Lower lobe of right lung (tissue), 2 donors: ENCODE measurements at places on chromosomes 6 and 20.

GRCh38 chr6:155121699-155122098 lies 126.6 kb downstream of the TIAM2 start:
- no peak for DNase-seq

GRCh38 chr6:48233063-48233462 lies 122.1 kb upstream of the PTCHD4 start:
- DNase-seq: no peak

DNA sequence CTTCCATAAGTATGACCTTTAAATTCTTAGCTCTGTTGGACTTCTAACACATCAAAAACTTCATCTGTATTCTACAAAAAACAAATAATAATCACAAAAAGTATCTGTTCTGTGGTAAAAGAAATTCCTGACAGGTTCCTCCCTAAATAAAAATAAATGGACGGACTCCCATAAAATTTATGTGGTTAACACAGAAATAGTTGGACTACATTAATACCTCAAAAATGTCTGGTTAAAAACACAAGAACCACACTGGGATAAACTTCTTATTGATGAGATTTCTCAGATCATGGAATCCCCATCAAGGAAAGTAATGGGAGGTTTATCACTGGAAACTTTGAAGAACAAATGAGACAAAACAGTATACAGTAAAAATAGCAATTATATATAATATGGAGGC lies 172.4 kb downstream of the MOXD1 start:
- DNase-seq: no peak

DNA sequence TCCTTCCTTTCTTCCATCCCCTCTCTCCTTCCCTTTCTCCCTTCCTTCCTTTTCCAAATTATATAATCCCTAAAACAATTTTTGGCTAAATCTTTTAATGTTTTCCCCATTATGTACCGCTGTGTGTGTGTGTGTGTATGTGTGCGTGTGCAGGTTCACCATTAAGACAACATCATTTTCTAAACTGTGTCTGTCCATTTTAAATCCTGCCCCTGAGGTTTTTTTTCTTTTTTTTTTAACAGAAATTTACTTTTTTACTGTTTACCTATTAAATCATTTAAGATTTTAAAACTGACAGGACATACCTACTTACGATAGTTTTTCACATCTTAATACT lies 366.3 kb upstream of the EPHA7 start:
- no peak for DNase-seq

DNA sequence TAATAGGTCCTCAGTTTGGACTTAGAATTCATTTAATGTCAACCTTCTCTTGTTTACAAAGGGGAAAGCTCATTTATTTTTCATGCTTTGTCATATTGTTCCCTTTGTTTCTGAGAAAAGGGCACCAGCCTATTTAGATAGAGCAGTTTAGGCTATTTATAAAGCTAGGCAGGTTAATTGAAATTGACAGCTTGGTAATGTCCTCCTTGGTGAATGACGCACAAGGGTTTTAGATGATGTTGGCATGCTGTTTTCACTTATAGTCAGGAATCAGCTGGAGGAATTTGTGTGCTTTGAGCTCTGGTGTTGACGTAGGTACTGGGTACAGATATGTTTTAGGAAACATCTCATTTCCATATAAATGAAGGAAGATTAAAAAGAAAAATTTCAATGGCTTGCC lies 45.2 kb downstream of the BCKDHB start:
- DNase-seq: no peak

GRCh38 chr6:19759117-19759880 lies 77.9 kb upstream of the ID4 start:
- no peak for DNase-seq

- peak; percentile 69 for DNase-seq
These were observed 43.2 kb upstream of the OSTM1 start for GRCh38 chr6:108117427-108118358.

- DNase-seq: peak; percentile 72
These were observed 58.5 kb downstream of the PREX1 start for GRCh38 chr20:48769069-48769983.

DNA sequence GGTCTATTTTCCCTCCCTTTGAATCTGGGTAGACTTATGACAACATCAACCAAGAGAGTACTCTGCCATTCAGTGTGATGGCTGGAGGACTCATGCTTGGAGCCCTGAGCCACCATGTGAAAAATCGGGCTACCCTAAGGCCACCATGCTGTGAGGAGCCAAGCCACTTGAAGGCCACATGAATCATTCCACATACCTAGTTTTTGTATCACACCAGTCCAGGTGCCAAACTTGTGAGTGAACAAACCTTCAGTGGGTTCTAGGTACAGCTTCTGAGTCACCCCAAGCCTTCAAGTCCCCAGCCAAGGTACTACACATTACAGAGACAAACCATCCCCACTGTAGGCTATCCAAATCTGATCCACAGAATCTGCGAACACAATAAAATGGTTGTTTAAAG lies 37.4 kb upstream of the E2F3 start:
- DNase-seq: no peak

DNA sequence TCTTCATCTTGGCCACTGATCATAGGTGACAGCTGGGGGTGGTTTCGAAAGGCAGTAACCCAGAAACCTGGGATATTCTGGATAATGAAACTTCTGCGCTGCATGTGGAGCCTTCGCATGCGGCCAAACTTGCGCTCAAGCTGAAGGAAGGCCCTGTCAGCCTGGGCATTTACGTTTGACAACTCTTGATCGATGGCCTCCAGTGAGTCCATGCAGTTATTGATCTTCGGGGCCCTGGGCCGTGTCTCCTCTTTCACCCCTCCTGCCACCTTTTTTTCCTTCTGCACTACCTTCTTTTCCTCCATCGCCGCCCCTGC lies 729 bp downstream of the TSPYL4 start:
- DNase-seq: no peak

GRCh38 chr20:6599876-6600735 lies 167.4 kb upstream of the BMP2 start:
- DNase-seq: no peak

GRCh38 chr6:4778086-4778485 lies 1.9 kb downstream of the CDYL start:
- DNase-seq: no peak

- DNase-seq: no peak
These were observed 1.6 kb upstream of the PSMB8 start for GRCh38 chr6:32845384-32845884.

- no peak for DNase-seq
These were observed 51.1 kb downstream of the GTF2H5 start for GRCh38 chr6:158219228-158219627.

DNA sequence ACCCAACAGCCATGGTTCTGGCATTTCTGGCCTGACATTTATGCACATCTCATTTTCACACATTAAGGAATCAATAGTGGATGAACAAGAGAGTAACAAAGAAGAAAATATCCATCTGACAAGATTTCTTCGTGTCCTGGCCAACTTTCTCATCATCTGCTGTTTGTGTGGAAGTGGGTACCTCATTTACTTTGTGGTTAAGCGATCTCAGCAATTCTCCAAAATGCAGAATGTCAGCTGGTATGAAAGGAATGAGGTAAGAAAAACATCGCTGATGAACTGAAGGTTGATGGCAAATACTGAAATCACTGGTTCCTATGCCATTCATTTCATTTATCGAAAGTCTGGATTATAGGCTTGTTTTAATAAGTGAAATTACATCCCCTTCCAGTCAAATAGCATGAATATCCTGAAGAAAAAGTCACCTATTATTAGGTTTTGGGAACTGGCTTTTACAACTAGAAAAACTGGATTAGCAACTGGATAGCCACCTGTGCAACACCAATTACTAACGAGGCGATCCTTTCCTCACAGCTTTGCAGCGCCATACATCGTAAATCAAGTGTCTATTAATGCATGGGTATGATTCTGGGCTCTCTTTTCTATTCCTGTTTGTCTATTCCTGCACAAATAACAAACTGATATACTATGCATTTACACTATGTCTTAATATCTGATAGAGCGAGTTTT lies 50.2 kb upstream of the NOP56 start:
- DNase-seq: no peak

DNA sequence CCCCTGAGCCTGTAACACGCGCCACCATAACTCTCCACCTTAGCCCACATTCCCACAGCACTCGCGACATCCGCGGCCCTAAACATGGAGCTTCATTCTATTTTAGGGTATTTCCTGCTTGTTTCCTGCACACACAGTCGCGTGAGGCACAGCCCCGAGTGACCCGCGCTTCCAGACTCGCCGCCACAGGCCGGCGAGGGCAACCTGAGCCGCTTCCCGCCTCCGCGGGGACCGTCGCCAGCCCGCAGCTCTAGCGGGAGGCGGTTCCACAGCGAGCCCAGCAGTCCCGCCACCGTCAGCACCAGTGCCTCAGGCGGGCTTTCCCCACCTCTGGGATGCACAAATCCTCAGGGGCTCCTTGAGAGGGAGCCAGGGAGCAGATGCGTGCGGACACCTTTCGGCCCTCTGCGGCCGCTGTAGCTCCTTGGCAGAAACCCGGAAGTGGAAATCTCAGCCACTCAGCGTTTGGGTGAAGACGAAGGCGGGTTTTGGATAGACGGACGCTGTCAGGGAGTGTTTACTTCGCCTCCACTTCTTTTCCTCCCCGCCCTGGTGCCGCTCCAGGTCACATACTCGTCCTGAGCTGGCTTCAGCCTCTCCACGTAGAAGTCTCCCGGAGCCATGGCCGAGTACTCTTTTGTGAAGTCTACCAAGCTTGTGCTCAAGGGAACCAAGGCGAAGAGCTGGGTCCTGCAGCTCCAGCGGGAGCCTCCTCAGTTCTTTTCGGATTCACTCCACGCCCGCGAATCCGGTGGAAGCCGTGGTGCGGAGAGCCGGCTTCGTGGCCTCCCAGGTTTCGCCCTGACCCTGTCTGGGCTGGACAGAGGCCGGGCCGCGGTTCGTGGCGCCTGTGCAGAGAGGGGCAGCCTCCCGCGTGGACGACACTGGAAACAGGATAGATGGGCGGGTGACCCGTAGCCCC lies 2177.4 kb upstream of the DEFB115 start:
- no peak for DNase-seq

- no peak for DNase-seq
These were observed 6.3 kb downstream of the SDCBP2 start for GRCh38 chr20:1322511-1323245.

DNA sequence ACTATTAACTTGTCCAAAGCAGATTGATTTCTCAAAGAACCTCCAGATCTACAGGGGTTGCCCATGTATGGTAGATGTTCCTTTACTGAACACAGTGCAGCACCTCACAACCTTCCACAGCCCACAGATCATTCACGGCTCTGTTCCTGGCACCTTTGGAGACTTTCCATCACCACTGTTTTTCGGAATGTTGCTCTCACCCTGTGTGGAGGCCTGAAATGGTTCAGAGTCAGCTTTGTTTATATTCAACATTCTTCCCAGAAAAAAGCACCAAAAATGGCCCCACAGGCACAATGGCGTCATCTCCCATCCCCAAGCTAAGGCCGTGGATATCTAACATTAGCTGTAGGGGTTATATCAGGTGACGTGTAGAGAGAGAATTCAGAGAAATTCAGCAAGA lies 74.7 kb downstream of the DHX35 start:
- no peak for DNase-seq

DNA sequence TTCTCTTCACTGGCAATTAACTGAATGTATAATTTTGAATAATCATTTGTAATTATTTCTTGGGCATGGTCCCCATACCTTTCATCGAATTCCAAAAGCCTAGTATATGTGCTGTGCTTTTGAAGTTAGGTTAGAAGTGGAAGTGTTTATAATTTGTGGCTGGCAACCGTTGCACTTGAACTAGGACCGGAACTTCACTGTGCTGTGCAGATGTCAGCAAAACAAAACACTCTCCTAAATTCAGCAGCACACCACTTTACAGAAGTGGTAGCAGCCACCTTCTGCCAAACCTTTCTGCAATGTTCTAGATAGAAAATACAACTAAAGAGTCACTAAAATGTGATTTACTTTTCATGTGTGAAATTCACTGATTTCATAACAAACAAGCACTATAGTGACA lies 111.9 kb downstream of the FAM83B start:
- DNase-seq: no peak

DNA sequence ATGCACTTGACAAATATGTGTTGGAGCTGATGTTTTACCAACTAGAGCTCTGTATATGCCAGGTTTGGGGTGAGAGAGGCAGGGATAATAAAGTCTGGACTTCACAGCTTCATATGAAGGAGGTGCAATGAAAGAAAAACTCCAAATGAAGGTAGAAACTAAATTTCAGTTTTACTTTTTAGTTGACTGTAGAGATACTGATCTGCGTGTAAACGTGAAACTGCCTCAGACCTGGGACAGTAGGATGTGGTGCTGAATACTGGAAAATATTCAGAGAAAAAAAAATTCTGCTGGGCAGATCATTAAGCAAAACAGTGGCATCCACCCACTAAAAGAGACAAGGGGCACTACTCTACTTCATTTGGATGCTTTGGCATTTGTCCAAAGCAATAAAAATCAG lies 94.5 kb downstream of the BACH2 start:
- no peak for DNase-seq

- DNase-seq: no peak
These were observed 23.0 kb upstream of the FKBP1A start for GRCh38 chr20:1415667-1416468.
